ENCODE measurements at places on chromosomes 7 and 10.

- DNase-seq, result no peak
Measured at GRCh38 chr7:117066668-117067067, 113.4 kb downstream of the ST7 start.

DNA sequence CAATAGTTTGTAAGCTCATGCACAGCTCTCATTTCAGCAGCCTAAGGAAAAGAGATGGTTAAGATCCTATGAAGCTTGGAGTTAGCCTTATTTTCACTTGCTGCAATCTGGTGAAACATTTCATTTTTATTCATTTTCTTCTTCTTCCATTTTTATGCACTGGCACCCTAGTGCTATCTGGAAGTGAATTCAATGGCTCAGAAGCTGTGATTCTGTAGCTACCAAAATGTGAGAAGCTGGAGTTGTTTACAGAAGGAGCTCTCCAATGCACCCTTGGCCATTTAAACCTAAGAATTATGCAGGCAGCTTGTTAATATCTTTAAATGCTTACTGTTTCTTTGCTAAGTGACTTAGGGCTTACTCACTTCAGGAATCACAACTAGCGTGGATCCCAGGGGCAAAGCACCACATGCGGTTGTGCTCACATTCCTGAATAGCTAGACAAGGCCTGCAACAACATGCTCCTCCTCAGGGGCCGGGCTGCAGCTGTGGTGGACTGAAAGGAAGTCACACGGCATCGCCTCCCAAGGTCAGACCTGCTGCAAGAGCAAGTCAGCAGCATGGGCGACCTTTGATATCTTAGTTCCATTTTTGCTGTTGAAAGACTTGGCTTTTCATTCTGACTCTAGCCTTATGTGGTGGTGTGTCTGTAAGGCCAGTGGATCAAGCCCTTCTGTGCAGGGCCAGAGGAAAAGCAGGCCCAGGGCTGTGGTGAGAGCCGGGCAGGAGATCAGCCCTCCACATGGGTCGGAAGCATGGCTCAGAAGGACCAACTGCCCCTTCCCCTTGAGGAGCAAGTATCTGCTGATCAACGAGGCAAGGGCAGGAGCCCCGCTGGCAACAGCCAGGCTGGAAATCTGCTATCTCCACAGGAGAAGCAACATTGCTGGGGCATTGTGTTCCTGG lies 91.9 kb upstream of the MBL2 start:
- no peak for DNase-seq

GRCh38 chr7:55501611-55502010 lies 70.7 kb downstream of the VOPP1 start:
- DNase-seq, result no peak

GRCh38 chr10:62390497-62391176 lies 16.5 kb downstream of the ZNF365 start:
- no peak for DNase-seq

DNA sequence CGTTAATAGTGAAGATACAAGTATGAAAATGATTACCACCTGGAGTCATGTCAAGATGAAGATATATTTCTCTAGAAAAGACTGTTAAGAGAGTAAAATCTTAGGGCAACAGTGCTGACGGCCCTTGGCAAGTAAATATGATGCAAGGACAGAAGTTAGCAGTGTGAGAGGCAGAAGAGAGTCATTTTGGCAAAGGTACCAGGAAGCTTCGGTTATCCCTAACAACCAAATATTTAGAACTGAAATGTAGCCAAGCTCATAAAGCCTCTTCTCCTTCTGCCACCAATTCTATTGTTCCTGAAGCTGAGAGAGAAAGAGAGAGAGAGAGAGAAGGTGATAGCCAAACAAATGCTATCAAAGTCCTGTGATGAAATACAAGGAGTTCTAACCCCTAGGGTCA lies 109.6 kb downstream of the MACC1 start:
- DNase-seq, result no peak

- no peak for DNase-seq
Measured at GRCh38 chr10:132570771-132571649, 33.4 kb downstream of the INPP5A start.

- no peak for DNase-seq
Measured at GRCh38 chr10:84308481-84309304, 19.7 kb upstream of the CCSER2 start.

DNA sequence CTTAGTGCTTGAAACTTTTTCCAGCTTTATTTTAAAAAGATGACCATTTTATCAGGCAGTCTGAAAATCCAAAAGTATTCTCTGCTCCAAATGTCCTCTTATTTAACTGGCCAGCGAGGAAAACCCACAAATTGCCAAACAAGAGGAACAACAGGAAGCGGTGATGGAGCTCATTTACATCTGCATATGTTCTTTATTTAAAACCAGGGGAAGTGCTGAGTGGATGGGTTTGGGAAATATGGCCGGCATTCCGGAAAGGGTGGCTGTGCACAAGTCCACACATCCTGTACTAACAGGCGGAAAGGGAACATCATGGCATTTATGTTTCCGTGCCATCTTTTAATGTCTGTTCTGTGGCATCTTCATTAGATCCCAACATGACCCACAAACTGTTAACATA lies 974.5 kb downstream of the LRMDA start:
- no peak for DNase-seq
